Urinary bladder (tissue), 4 donors: ENCODE measurements at places on chromosomes 1 and 21.

- no peak for DNase-seq
Measured at GRCh38 chr1:160640359-160641123, 6.3 kb downstream of the SLAMF1 start.

- DNase-seq = no peak
Measured at GRCh38 chr1:159851407-159851806, 11.1 kb downstream of the VSIG8 start.

GRCh38 chr1:1433804-1434130 lies 1.7 kb upstream of the VWA1 start:
- DNase-seq = no peak

- DNase-seq = no peak
Measured at GRCh38 chr1:86633921-86634320, 70.5 kb upstream of the SH3GLB1 start.

DNA sequence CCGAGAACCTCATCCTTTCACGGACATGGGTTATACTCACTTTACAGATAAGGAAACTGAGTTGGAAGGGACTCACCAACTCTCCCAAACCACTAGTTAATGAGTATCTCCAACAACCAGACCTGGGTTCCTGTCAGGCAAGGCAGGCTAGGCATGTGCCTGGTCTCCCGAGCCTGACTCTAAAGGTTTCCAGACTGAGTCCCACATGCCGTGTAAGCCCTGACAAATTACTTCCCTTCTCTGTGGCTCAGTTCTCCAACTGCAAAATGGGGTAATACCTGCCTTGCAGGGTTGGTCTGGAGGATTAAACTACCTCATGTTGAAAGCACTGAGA lies 34.3 kb downstream of the SSBP3 start:
- DNase-seq = no peak

DNA sequence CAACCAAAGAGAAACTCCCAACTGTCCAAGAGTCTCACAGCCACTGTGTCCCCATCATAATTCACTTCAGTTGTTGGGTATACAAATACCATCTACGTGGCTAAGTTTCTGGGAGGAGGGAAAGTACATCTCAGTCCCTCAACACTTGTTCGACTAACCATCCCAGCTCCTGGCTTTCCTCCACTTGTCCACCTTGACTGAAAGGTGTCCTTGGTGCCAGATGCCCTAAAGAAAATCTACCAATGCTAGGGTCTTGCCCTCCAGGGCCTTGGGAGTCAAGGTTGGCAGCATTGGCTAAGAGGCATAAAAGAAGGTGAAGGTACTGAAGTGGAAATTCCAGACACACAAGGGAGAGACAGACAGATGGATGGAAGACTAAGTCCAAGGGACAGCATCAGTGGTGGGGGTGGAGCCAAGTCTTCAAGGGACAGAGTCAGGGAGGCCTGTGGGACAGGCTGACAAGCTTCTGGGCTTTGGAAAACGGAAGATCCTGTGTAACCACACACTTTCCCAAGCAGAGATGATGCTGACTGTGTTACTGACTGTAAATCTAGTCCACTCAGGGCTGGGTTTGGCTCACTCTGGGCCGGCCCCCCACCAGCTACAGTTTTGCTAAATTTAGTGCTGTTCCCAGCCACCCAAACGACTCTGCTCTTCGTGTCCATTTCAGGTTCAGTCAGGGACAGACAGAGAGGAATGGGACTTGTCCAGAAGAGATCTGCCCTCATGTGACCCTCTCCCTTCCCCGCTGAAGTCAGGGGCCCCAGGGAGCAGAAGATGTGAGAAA lies 60.1 kb downstream of the CD34 start:
- no peak for DNase-seq

DNA sequence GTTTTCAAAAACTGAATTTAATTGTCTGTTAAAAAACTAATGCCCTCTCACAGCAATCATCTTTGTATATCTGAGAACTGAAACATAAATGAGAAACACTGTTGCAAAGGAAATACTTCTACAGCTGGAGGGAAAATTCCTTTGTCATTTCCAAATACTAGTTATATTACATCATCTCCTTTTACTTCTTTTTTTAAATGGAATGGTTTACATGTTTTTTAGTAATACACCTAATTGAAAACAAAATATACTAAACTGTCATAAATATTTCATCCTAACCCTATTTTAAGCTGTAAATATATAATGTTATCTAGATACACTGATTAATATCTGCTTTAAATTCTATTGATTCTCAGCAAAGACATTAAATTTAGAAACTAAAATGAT lies 19.1 kb downstream of the CDC42BPA start:
- no peak for DNase-seq

DNA sequence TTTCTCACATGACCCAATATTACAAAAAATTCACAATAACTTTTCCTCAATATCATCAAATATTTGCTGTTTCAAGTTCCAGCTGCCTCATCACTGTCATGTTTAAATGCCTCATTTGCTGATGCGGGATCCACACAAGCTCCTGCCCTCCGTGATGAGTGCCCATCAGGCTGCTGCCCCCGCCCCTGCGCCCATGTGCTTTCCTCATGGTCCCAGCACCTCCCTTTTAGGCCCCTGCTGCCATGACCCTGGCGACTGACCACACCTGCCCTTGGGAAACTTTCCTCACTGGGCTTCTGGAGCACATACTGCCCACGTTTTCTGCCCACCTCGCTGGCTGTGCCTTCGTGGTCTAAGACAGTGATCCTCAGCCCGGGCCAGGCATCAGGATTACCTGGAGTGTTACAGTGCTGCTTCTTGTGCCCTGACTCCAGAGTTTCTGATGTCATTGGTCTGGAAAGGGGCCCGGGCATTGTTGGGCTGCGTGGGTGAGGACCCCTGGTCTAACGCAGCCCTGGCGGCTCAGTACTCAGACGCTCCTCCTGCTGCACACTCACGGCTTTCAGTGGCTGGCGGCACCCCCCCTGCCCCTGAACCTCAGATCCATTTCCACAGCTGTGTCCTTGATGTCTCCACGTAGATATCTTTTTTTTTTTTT lies 20.5 kb downstream of the PLEKHM2 start:
- DNase-seq = no peak

DNA sequence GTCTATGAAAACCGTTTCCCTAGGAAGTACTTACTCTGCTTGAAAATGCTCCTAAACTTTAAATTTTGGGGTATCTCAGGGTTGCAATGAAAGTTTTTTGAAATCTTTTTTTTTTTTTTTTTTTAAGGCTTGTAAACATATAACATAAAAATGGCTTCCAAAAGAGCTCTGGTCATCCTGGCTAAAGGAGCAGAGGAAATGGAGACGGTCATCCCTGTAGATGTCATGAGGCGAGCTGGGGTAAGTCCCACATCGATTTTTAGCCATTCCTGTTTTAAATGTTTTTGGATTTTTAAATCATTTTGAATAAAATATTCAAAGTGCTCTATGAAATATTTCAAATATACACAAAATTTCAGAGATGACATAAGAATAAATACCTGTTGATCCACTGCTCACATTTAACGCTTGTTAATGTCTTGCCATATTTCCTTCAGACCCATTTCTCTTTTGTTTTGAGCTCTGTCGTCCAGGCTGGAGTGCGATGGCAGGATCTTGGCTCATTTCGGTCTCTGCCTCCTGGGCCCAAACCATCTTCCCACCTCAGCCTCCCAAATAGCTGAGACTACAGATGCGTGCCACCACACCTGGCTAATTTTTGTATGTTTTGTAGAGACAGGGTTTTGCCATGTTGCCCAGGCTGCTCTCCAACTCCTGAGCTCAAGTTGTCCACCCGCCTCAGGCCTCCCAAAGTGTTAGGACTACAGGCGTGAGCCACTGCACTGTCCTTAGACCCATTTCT lies 1.3 kb downstream of the PARK7 start:
- no peak for DNase-seq

DNA sequence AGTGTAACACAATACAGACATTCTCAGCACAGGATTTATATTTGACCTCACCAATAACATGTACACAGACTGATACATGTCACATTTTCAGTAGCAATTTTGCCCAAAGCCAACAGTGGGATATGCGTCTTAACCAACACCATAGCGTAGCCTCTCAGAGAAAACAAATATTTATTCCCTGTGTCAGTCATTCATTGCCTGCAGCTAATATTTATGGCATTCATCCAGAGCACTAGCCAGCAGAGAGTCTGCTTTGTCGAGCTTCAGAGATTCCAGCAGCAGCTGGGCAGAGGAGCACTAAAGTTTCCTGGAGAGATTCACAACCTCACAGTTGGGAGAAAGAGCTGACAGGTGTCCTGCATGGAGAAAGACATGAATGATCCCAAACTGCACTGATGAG lies 400.7 kb upstream of the DAB1 start:
- DNase-seq = no peak

DNA sequence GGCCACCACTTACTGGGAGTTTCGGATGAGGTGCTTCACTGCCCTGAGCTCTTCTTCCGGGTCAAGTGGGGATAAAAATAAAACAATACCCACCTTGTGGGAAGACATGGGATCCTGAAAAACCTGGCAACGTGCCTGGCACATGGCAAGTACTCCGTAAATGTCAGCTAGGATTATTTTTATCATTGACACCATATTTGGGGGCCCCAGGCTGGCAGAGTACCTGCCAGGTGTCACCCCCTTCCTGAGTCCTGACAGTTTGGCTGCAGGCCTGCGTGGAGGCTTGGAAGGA lies 9.2 kb upstream of the EPHA2 start:
- DNase-seq = no peak

DNA sequence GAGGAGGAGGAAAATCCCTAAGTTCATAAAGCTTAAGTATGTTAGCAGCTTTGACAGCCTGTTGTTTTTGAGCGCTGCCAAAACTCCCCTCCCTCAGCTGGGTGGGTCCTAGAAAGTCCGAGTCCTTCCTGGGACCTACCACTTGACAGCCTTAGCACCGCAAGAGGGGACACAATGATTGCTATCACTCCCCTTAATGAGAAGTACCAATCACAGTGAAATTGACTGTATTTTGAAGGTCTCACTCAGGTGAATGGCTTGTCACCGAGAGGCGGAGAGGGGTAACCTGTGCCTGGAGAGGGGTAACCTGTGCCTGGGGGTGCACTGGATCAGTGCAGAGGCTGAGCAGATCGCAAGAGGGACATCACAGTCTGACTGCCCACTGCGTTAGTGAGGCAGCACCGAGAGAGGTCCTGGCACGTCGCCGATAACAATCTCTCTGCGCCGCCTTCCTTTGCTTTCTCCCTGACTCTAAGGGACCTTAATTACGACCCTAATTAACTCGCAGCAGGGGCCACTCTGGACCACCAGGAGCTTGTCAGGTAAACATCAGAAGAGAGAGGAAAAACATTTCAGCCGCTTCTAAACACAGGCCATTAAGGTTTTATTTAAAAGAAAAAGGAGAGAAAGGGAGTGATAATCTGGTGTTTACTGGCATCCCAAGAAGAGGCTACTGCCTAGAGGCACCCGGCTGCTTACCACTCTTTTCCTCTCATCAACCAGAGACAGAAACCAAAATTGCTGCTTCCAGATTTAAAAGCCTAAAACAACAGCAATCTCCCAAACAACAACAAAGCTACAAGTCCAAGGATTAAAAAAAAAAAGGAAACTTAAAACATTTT lies 25.7 kb upstream of the KCNK1 start:
- no peak for DNase-seq

DNA sequence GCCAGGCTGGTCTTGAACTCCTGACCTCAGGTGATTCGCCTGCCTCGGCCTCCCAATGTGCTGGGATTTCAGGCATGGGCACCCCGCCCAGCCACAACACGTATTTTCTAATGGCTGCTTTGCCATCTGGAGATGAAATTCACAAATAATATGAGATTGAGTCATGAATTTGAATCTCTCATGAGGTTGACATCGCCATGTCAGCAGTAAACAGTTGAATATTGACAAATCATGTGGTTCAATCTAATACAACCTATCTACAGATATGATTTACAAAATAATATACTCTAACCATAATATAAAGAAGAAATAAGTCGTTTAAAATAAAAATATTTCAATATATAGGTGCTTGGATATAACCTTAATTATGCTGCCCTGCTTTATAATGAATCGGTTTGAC lies 42.1 kb downstream of the MYOM3 start:
- DNase-seq = no peak

GRCh38 chr1:76298399-76298798 lies 223.9 kb downstream of the ST6GALNAC3 start:
- DNase-seq = no peak

DNA sequence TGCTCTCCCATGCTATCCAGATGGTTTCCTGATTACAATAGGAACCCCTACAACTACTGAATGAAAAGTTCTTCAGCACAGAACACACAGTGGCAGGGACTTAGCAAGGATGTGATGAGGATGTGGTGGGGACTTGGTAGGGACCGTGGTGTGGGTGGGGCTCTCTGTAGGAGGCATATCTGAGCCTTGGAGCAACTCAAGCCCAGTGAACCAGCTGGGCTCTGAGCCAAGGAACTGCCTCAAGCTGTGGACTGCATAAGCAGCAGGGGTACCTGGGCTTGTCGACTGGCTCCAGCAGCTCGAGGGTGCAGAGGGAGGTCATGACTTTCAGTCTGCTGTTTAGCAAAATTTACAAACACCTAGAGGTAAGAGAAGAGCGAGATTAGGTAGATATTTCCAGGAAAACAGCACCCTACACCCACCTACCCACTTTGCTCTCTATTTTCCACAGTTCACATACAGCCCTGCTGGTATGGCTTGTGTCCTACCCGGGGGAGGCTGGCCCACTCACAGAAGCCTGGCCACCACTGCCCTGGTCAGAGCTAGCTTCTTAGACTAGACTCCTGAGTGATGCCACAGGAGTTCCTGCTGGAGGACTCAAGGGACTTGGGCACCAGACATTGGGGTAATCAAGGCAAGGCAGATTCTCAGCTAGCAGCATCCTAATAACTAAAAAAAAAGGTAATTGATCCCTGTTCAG lies 86.8 kb upstream of the GCLM start:
- DNase-seq = no peak

DNA sequence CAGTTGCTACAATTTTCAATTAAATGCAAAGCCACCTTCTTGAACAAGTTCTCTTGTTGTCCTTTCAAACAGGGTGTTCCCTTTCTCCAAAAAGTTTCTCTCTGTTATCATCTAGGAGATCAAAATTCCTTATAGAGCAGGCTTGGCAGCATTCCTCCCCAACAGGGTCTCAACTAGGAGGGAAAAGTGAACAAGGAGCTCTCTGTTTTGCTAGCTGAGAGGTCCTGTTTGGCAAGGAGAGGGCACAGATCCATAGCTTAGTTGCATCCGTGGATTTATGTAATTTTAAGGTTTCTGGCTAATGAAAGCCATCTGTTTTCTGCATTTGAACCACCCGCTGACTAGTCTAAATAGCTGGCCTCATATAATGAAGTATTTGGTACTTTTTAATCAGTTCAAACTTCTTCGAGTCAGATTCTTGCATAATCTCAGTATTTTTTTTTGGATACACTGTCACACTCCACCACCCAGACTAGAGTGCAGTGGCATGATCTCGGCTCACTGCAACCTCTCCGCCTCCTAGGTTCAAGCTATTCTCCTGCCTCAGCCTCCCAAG lies 54.0 kb downstream of the APP start:
- no peak for DNase-seq

GRCh38 chr1:28127617-28128257 lies 39.3 kb upstream of the EYA3 start:
- no peak for DNase-seq

DNA sequence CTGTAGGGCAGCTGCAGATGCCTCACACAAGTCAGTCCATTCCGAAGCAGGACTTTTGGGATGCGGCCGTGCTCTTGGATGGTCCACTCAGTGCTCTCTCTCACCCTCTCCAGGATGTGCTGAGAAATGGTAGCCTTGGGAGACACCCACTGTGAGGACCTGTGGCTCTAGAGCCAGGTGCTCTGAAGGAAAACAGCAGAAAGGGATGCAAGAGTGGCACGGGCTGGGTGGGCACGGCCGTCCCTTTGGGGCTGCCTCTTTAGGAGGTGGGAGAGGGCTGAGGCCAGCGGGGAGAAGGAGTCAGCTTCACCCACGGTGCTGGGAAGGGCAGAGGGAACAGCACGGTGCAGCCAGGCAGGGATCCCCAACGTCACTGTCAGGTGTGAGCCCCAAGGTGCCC lies 106.1 kb downstream of the RIPK4 start:
- DNase-seq = no peak
